Caco-2 (cell line): ENCODE measurements at places on chromosomes 6 and 20.

DNA sequence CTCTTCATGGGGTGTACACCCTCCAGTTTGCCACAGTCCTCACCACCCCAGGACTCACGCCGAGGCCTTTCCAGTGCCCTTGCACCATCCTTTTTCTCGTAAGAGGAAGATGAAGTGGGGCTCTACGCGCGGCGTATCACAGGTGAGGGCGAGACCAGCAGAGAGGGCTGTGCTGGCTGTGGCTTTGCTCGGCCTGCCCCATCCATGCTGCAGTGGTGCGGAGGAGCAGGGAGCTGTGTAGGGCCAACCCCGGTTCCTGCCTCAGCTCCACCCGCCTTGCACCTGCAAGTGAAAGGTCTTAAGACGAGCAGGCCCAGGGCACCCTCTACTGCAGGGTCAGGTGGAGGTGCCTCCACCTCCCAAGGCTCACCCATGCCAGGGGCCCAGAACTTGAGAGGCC is 24.1 kb downstream of the RBCK1 start:
- peak overlapping the region; percentile 63 for H3K27ac ChIP-seq
- no peak overlapping the region for H3K4me3 ChIP-seq
- no peaks in the 10 kb centered on the region for H3K27me3 ChIP-seq
- H3K36me3 ChIP-seq, result peaks cover 2% of the 10 kb centered on the region; the same call in 1 of the 2 replicates

- no peaks in the 10 kb centered on the region for H3K4me1 ChIP-seq
- no peak overlapping the region for H3K4me3 ChIP-seq
- no peak overlapping the region for H3K27ac ChIP-seq
These were observed 356.9 kb downstream of the KIF16B start for GRCh38 chr20:16216227-16216913.

- H3K36me3 ChIP-seq, result no peaks in the 10 kb centered on the region
- no peak overlapping the region for H3K27ac ChIP-seq
- H3K27me3 ChIP-seq, result no peaks in the 10 kb centered on the region
These were observed 40.4 kb downstream of the CEBPB start for GRCh38 chr20:50230871-50231560.

GRCh38 chr6:11030904-11031303 is 13.2 kb downstream of the ELOVL2 start:
- H3K4me1 ChIP-seq, result no peaks in the 10 kb centered on the region
- no peaks in the 10 kb centered on the region for H3K36me3 ChIP-seq
- no peak for DNase-seq
- no peaks in the 10 kb centered on the region for H3K27me3 ChIP-seq
- no peak overlapping the region for H3K4me3 ChIP-seq

GRCh38 chr20:24628985-24629384 is 159.6 kb downstream of the SYNDIG1 start:
- H3K27me3 ChIP-seq, result no peaks in the 10 kb centered on the region; the same call in 1 of the 2 replicates
- H3K4me1 ChIP-seq, result no peaks in the 10 kb centered on the region
- DNase-seq, result no peak

DNA sequence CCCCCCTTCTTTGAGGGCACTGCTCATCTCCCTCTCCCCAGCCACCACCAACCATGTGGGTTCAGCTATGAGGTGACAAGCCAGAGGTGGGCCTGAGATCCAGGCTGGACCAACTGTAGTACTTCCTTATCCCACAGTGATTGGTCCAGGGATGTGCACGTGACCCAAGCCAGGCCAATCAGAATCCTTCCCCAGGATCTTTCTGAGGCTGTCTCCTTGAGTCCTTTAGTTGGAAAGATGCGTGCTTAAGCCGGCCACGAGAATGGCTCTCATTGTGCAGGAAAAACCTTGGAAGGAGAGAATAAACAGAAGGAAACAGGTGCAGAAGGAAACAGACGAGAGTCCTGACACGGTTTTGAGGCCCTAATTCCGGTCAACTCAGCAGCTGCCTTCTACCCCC is 39.2 kb downstream of the ZC3H12D start:
- no peak for DNase-seq
- H3K4me3 ChIP-seq, result no peak overlapping the region
- no peak overlapping the region for H3K27ac ChIP-seq

DNA sequence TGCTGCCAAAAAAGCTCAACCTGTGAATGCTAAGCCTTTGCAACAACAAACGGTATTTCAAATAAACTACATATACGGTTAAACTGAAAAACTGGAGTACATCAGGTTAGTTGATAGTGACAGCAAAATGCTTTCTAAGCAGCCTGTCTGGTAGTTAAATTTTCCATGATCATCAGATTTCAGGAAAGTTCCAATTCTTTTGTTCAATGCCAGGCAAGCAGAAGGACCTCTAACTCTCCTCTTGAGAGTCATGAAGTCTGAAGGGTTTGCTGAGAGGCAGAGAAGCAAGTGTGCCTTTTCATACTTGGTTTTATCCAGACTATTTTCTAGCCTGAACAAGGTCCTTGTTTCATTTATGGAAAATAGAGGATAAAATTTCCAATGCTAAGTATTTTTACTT is 4.5 kb downstream of the FLRT3 start:
- H3K4me3 ChIP-seq, result no peak overlapping the region
- no peaks in the 10 kb centered on the region for H3K27me3 ChIP-seq
- DNase-seq, result no peak

DNA sequence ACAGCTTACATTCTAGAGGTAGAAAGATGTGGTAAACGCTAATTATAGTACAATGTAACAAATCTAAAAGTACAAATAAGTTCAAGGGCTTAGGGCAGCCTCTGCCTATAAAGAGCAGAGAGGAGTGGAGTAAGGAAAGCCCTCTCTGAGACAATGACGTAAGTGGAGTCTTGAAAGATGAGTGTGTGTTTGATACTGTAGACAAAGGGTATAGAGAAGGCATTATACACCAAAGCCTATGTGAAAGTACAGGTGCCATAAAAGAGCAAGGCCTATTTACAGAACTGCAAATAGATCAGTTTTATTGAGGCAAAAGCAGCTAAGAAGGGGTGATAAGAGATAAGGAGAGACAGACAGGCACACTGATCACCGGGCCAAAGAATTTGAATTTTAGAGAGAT is 10.9 kb downstream of the GOPC start:
- peak; percentile 65 for DNase-seq
- H3K4me1 ChIP-seq, result peaks cover 24% of the 10 kb centered on the region

DNA sequence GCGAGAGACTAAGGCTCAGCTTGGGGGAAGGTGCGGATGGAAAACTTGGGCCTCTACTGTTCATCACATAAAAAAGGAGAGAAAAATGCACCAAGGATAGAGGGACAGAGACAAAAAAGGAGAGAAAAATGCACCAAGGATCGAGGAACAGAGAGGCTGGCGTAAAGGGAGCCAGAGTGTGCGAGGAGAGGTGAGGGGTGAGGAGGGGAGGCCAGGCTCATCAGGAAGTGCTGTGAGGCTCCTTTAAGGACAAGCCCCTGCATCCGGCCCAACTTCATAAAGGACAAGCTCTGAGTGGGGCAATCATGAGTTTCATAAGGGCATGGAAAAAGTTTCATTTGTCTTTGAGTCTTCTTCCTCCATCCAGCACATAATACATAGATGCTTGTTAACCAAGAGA is 117.2 kb upstream of the NXT1 start:
- no peaks in the 10 kb centered on the region for H3K27me3 ChIP-seq
- H3K27ac ChIP-seq, result peak overlapping the region; percentile 92
- peaks cover 43% of the 10 kb centered on the region for H3K4me1 ChIP-seq
- no peaks in the 10 kb centered on the region for H3K36me3 ChIP-seq

DNA sequence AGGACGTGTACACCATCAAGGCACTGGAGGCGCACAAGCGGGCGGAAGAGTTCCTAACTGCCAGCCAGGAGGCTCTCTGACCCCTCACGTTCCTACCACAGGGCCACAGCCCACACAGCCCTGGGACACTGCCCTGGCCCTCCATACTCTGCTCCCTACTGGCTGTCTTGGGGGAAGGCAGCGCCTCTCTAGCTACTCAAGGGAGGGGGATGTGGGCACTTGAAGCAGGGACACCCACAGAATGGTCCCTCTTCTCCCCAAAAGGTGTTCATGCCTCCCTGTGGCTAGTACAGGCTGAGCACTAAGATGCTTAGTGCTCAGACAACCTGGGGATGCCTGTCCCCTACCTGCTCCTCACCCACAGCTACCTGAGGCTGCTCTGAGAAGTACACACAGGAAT is 2.5 kb downstream of the MEA1 start:
- H3K27ac ChIP-seq, result no peak overlapping the region
- DNase-seq, result no peak
- no peaks in the 10 kb centered on the region for H3K27me3 ChIP-seq

DNA sequence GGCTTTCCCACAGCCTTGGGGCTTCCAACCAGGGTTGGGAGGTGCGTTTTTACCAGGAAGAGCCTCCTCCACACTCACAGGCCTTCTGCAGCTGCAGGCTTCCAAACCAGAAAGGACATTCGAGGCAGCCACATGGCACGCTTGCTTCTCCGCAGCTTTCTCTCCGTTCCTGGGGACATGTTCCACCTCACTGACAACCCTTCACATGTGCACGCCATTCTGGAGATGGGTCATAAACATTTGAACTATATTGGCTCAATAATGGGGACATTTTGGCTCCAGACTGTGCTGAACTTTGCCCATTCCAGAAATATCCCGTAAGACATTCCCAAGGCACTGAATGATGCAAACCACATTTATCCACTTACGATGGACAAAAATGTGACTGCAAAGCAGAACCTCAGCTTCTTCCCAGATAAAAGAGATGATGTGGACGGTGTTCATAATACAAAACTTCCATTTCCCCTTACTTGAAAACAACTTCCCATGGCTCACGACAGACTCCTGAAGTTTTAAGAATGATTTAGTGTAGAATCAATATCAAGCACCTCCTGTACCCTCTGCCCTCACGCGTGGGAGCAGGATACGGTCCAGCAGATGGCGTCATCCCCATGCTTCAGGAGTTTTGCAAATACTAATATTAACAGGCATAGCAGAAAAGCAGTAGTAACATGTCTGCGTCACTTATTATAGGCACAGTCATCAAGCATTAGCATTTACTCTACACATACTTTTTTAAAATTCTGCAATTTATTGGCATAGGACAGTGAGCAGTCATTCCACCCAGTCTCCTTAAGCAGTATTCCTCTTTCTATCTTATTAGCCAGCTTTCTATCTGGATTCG is 25.4 kb upstream of the FOXF2 start:
- no peaks in the 10 kb centered on the region for H3K27me3 ChIP-seq
- peak; percentile 57 for DNase-seq
- H3K4me1 ChIP-seq, result no peaks in the 10 kb centered on the region
- no peak overlapping the region for H3K27ac ChIP-seq

DNA sequence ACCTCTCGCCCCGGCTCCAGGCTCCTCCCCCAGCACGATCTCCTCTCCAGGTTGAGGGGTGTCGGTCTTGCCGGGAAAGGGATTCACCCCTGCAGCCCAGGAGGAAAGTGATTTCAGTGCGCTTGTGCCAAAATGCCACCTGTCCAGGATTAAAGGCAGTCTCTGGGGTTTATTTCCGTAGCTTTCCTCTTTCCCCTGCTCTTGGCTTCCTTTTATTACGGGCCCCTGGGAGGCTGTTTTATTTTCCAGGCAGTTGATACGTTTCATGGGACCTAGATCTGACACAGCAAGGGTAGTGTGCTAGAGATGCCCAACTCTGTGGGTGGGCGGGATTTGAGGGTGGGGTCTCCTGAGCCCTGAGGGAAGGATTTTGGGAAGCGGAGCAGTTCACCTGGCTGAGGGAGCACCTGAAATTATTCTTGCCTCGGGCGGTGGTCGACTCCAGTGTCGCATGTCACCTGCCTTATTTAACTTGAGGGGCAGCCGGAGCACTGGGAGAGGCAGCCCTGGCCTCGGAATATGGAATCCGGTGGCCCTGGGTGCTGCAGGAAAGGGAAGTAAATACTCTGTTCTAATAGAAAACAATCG is 9.5 kb upstream of the NKX2-2 start:
- no peaks in the 10 kb centered on the region for H3K36me3 ChIP-seq
- no peak overlapping the region for H3K4me3 ChIP-seq
- peaks cover 16% of the 10 kb centered on the region for H3K4me1 ChIP-seq
- DNase-seq, result no peak

- no peak overlapping the region for H3K4me3 ChIP-seq
- no peak overlapping the region for H3K27ac ChIP-seq
- H3K27me3 ChIP-seq, result no peaks in the 10 kb centered on the region
- no peaks in the 10 kb centered on the region for H3K4me1 ChIP-seq
These were observed 237.5 kb upstream of the RSPO3 start for GRCh38 chr6:126880964-126881363.

- no peak overlapping the region for H3K27ac ChIP-seq
- DNase-seq, result no peak
- no peak overlapping the region for H3K4me3 ChIP-seq
- peaks cover 23% of the 10 kb centered on the region for H3K4me1 ChIP-seq
- H3K36me3 ChIP-seq, result no peaks in the 10 kb centered on the region
- no peaks in the 10 kb centered on the region for H3K27me3 ChIP-seq
These were observed 143.1 kb upstream of the RREB1 start for GRCh38 chr6:6964675-6965074.

DNA sequence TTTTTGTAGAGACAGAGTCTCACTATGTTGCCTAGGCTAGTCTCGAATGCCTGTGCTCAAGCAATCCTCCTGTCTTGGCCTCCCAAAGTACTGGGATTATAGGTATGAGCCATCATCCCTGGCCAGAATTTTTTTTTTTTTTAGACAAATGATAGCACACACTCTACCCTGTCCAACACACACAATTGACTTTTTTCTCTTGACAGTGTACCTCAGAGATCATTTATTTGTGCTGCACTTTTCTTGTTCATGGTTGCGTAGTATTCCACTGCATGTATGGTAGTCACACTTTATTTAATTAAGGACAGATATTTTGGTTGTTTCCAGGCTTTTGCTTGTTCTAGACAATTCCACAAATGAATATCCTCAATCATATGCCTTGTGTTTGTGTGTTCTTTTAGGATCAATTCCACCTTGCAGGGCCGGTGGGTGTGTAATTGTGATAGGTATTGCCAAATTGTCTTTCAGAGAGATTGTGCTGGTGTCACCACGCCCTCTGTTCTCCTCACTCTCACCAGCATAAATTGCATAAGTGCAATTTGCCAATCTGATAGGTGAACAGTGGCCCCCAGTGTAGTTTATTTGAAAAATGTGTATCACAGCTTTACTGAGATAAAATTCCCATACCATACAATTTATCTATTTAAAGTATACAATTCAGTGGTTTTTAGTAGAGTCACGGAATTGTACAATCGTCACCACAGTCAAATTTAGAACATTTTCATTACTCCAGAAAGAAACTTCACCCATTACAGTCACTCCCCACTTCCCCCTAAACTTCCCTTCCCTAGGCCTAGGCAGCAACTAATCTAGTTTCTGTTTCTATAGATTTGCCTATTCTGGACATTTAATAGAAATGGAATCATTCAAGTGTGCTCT is 20.1 kb downstream of the SRC start:
- H3K36me3 ChIP-seq, result peaks cover 7% of the 10 kb centered on the region
- H3K4me1 ChIP-seq, result no peaks in the 10 kb centered on the region
- H3K4me3 ChIP-seq, result no peak overlapping the region
- peak overlapping the region; percentile 7 for H3K27ac ChIP-seq

DNA sequence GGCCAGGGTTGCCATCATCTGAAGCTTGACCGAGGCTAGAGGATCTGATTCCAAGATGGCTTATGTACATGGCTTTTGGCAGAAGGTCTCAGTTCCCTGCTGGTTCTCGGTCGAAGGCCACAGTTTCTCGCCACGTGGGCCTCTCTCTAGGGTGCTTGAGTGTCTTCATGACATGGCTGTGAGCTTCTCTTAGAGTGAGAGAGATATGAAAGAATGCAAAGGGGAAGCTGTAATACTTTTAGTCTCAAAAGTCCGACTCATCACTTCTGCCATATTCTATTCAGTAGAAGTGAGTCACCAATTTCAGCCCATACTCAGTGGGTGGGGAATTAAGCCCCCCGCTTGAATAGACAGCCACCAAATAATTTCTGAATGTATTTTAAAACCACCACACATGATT is 94.2 kb downstream of the UTRN start:
- no peaks in the 10 kb centered on the region for H3K27me3 ChIP-seq
- DNase-seq, result no peak
- H3K4me1 ChIP-seq, result peaks cover 9% of the 10 kb centered on the region
- H3K27ac ChIP-seq, result no peak overlapping the region
- no peak overlapping the region for H3K4me3 ChIP-seq
